ENCODE measurements at places on chromosomes 12 and 14.

GRCh38 chr14:51730098-51730497 is 78.4 kb downstream of the FRMD6 start:
- DNase-seq, result no peak

GRCh38 chr12:14769466-14769968 is 33.8 kb downstream of the WBP11 start:
- no peak for DNase-seq

DNA sequence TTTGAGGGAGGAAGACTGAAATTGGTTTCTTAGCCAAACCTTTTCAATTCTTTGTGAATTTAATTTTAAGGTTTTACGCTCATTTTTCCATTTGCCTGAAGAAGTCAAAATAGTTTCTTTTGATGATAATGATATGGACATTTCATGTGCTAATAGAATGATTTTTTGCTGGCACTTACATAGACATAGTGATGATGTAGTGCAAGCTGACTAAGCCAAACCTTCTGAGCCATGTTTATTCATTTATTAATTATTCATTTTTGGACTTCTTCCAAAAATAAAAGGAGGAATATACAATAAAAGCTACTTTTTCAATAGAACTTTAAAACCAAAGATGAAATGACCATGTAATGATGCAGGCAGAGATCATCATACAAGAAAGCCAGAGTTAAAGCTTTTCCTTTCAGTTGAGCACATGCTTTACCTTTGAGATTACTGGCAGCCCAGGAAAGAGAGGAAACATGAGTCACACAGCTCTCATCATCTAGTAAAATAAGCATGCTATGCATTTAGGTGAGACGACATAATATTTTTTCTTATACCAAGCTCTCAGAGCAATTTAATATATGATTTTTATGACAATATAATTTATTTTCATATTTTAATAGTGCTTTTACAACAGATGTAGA is 24.8 kb downstream of the KCNA1 start:
- DNase-seq, result no peak

DNA sequence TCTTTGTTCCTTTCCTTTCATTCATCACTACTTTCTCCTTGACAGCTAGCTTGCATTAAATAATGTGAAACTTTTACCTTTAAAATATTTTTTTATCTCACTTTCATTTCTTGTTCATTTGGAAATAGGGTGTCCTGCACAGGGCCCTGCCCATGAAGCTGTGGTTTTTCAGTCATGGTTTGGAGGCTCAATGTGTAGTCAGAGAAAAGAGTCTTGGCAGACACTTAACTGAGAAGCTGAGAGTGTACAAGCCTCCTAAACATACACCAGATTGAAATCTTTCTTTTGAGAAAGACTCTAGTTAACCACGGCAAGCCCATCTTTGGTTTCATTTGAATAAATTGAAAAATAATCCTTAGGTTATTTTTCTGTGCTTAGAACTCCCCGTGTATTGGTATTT is 74.2 kb downstream of the KICS2 start:
- DNase-seq, result no peak

DNA sequence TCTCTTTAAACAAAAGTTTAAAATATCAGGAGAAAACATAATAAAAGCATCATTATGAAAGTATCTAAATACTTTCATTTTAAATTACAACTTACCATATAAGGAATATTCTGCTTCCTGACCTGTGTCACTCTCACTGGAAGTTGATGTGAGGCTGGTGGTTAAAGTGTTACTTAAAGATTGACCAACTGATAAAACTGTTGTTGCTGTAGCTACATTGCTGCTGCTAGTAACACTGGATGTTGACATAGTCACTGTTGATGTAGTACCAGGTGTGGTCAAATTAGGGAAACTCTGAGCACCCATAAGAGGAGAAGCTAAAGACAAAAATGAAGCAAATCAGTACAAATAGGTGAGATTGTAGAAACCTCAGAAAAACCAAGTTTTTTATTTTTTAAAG is 79.9 kb downstream of the HECTD1 start:
- no peak for DNase-seq

- DNase-seq, result no peak
Observed at GRCh38 chr12:15543347-15543746, 221.0 kb downstream of the PTPRO start.

DNA sequence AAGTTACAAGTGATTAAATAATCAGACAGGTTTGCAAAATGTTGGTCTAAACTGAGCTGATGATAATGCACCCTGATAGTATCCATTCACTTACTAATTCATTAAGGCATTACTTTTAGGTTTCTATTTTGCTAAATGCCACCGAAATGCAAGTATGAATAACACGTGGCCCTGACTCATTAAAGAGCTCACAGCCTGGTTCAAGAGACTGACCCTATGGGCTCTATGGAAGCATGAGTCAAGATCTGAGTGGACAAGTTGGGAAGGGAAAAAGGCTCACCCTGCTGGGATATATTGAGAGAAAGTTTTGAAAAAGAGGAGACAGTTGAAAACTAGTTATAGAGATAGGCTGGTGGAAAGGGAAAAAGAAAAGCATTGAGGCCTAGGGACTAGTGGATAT is 14.8 kb upstream of the LRRC9 start:
- no peak for DNase-seq

DNA sequence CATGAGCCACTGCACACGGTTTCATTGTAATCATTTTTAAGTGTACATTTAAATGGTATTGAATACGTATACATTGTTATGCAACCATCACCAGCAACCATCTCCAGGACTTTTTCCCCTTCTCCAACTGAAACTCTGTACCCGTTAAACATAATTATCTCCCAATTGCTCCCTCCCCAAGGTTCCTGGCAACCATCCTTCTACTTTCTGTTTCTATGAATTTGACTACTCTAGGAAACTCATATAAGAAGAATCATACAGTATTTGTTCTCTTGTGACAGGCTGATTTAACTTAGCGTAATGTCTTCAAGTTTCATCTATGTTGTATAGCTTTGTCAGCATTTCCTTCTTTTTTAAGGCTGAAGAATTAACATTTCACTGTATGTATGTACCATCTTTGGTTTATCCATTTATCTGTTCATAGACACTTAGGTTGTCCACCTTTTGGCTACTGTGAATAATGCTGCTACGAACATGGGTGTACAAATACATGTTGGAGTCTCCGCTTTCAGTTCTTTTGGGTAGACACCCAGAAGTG is 223.1 kb downstream of the EFCAB11 start:
- DNase-seq, result no peak

DNA sequence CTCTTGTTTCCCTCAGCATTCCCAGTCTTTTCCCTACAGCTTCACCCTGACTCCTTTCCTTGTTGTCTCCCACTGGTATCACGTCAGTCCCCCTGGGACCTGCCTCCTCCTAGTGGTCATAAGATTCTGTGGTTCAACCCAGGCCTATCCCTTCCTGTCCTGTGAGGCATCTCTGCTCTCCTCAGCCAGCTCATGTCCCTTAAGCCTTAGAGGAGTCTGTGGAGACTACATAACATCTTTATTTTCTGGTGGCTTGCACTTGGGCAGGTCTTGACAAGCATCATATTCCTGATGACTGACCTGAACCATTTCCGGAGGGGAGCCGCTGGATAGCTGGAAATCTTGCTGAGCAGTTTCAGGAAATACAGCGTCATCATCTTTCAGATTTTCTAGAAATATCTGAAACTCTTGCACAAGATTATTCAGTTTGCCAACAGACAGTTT is 688 bp downstream of the C12orf71 start:
- DNase-seq, result no peak

GRCh38 chr14:84454114-84454513 is 1075.8 kb upstream of the FLRT2 start:
- no peak for DNase-seq

- no peak for DNase-seq
Observed at GRCh38 chr14:94466706-94467370, 9.2 kb downstream of the SERPINA9 start.

GRCh38 chr12:121811434-121812319 is 7.9 kb downstream of the SETD1B start:
- peak; percentile 80 for DNase-seq

GRCh38 chr12:78929075-78929418 is 64.5 kb downstream of the SYT1 start:
- no peak for DNase-seq

Measured in LoVo (cell line).